Choroid plexus epithelial cell (primary cell): ENCODE measurements at places on chromosomes 1 and 21.

- DNase-seq: no peak
Observed at GRCh38 chr1:213914392-213914791, 73.4 kb upstream of the PROX1 start.

- DNase-seq: peak; percentile 79
Observed at GRCh38 chr1:119873135-119874015, 22.9 kb downstream of the ADAM30 start.

DNA sequence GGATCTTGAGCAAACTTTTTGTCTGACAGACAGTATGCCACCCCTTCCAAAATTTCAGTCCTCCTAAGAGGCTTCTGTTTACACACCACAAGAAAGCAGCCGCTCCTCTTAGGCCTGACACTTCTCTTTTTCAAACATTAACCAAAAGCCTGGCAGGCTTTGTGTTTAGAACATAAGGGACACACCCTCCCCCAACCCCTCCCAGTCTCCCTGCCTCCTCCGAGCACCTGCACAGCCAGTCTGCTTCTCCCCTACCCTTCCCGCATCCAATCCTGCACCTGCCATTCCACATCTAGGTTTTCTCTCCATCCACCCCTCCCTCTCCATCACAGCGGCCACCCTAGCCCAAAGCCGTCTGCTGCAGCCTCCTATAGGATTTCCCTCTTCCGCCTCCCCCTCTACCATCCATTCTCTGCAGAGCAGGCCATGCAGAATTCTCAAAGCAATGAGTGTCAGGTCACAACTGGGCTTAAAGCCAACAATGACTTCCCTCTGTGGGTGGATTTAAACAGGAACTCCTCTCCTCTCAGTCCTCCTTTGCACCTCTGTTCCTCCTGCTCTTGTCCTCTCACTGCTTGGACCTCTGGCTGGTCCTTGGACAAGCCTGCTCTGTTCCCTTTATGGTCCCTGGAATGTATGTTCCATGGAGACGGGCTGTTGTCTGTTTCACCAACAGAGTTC, 478.2 kb downstream of the NPHP4 start:
- peak; percentile 1 for DNase-seq

DNA sequence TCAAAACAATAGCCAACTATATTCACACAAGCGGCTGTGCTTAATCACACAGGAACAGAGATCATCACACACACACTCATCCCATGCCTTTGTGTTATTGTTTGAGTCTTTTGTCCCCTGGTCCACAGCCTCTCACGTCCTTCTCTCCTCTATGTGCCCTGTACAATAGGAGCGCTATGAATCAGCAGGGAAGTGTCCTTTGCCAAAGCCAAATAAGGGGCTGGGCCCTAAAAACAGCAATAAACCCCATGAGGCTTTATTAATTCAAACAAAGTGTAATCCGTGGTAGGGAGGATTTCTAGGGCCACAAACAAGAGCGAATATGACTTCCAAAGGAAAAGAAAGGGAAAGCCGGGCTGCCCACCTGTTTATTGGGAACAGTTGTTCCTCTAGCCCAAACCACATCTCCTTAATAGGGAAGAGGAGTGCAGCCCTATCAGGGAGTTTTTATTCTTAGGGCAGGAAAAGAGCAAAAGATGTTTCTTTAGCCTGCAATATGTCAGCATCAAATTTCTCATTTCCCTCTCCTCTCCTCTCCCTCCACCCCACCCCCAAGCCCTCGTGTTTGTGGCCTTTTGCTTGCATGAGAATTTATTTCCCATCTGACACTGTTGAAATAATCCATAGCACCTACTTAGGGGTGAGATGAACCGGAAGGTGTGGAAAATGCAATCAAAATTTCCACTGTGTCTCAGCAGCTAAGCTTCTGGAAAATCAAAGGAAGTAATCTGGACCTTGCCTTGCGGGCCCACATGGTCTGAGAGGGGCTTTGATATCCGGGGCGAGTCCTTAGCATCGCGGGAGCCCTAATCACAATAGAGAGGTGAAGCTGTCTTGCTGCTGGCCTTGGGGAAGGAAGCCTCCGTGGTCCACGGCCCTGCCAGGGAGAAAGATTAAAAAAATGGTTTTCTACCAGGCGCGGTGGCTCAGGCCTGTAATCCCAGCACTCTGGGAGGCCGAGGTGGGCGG, 45.3 kb upstream of the ITPKB start:
- DNase-seq: no peak

DNA sequence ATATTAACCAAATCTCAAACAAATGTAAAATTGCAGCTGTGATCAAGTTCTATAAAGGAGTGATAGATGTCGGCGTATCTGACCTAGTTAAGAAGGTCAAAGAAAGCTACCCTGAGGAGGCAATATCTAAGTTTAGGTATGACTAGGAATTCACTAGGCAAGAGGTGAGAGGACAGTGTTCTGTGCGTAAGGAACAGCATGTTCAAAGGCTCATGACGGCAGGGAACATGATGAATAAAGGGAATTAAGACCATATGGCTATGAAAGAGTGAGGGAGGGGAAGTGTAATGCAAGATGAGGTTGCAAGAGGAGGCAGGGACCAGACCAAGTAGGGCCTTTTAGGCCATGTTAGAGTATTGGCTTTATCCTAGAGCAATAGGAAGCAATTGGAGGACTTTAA, 8.6 kb downstream of the LIX1L start:
- DNase-seq: peak; percentile 42

DNA sequence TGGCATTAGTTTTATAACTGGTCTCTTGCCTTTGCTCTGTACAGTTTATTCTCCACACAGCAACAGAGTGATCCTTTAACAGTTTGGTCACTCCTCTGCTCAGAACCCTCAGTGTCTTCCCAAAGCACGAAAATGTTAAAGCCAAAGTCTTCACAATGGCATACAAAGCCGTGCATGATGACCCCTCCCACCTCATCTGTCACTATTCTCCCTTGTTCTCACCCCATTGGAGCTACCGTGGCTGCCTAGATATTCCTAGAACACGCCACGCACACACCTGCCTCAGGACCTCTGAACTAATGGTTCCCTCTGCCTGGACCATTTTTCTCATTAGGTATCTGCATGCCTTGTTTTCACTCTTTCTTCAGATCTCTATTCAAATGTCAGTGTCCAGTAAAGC, 8.6 kb upstream of the SEMA4A start:
- DNase-seq: no peak

DNA sequence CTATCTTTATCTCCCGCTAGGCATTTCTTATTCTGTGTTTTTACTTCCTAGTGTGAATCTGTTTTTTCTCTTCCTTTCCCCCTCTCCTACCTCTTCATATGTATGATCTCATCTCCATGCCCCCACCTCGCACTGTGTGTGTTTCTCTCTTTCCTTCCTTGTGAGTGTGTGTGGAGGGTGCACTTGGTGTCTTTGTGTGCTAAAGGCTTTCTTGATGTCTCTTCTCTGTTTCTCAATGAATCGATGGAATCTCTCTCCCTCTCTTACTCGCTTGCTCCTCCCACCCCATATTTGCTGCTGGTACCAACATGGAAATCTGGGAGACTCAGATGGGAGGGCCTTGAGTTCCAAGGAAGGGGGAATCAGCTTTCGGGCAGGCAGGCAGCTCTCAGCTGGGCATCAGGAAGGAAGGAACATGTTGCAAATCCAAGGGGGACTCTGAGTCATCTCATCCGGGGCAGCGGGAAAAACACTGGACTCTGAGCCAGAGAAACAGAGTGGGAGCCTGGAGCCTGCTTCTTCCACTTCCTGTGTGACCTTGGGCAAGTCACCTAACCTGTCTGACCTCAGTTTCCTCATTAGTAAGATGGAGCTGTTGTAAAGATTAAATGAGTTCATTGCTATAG, 147.5 kb downstream of the PTPRU start:
- DNase-seq: peak; percentile 33

- no peak for DNase-seq
Observed at GRCh38 chr21:42301371-42302075, 13.7 kb downstream of the TFF3 start.

DNA sequence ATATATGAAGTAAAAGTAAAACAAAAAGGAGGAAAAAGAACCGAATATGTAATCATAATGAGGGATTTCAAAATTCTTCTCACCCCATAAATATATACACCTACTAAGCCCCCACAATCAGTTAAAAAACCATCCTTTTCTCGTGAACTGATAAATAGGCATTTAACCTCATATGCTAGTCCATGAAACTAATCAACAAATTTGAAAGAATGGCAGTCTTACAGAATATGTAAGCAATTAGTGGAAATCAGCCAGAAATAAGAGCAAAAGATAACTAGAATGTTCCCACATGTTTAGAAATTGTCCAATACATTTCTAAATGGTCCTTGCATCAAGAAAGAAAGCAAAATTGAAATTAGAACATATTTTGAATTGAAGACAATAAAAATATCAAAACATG, 849.4 kb upstream of the CXADR start:
- no peak for DNase-seq

GRCh38 chr1:92459871-92460320, 26.8 kb downstream of the GFI1 start:
- DNase-seq: no peak

GRCh38 chr1:154867064-154867825, 2.8 kb downstream of the KCNN3 start:
- DNase-seq: peak; percentile 84

DNA sequence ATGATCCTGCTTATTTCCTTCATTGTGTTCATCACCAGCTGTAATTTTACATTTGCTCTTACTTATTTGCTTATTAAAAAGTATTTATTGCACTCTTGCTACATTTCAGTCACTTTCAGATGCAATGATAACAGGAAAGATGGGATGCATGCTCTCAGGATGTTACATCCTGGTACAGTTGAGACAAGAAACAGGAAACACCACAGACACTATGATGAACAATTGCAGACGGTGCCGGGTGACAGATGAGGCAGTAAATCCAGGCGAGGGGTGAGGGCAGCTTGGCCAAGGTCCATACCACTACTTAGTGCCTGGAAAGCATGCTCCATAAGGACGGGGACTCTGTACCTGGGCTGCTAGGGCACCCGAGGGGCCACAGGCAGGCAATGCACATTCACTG, 156.6 kb upstream of the RAB4A start:
- DNase-seq: peak; percentile 22

DNA sequence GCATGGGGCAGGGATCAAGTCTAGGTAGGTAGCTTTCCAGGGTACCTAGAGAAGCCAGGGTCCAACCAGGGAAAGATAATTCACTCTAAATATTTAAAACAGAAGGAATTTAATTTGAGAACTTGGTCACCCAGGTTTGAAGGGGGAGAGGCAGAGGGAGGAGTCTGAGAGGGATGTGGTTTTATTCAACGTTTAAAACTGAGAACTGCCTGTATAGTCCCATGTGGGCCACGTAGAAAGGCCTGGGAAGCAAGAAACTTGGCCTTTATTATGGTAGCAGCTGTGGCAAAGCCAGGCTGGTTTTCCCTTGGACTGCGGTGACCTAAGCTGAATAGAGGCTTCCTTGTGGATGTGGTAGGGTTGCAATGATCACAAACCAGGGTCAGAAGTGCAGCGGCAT, 42.0 kb upstream of the DUSP10 start:
- no peak for DNase-seq

- no peak for DNase-seq
Observed at GRCh38 chr1:91066538-91066937, 44.7 kb upstream of the ZNF644 start.

- no peak for DNase-seq
Observed at GRCh38 chr1:229017091-229017490, 253.8 kb upstream of the RAB4A start.

- DNase-seq: peak; percentile 45
Observed at GRCh38 chr1:171740987-171741871, 636 bp downstream of the VAMP4 start.

GRCh38 chr21:36097427-36098181, 27.8 kb downstream of the CBR1 start:
- peak; percentile 52 for DNase-seq

DNA sequence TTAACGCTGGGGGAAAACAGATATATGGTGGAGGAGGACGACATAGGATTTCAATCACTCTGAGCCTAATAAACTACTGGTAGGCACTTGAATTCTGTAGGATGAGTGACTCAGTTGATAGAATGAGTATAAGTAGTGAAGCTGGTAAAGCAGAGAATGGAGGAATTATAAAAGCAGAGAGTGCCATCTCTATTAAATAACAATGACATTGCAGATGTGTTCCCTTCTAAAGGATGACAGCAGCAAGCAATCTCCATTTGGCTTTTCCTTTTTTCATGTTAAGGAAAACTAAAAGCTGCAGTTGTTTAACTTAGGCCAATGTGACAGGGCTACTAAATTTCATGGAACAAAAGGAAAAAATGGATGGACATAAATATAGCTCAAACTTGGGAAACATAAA, 17.5 kb downstream of the ZBTB8OS start:
- DNase-seq: no peak

GRCh38 chr1:222404710-222405109, 143.2 kb downstream of the HHIPL2 start:
- no peak for DNase-seq

GRCh38 chr21:24294171-24294570, 1313.1 kb downstream of the MRPL39 start:
- no peak for DNase-seq

- no peak for DNase-seq
Observed at GRCh38 chr1:55480029-55480795, 265.0 kb upstream of the USP24 start.

DNA sequence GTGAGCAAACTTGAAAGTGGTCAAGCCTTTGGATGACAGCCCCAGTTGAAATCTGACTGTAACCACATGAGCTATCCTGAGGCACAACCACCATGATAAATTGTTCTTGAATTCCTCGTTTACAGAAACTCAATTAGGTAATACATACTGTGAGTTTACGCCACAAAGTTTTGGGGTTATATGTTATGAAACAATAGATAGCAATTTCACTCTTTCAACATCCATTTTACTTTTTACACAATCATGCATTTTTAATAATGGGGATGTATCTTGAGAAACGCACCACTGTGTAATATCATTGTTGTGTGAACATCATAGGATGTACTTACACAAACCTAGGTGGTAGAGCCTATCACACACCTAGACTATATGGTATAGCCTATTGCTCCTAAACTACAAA, 35.4 kb downstream of the OR2C3 start:
- DNase-seq: no peak

DNA sequence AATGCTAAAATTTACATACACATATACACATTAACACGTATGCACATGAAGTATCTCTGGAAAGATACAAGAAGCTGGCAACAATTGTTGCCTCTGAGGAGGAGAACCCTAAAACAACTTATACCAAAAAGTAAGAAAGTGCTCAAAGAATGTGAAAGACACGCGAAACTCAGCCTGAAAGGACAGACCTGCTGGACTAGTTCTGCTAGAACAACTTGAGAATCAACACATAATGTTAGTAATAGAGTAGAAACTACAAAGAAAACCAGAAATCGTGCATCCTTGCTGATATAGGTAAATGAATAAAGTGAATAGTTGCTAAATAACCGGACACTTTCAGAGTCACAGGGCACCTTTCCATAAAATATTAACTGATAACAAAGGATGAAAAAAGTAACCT, 242.5 kb downstream of the RERE start:
- DNase-seq: no peak
